Globus pallidus (tissue), 1 donor: ENCODE measurements at places on chromosomes 7 and 10.

DNA sequence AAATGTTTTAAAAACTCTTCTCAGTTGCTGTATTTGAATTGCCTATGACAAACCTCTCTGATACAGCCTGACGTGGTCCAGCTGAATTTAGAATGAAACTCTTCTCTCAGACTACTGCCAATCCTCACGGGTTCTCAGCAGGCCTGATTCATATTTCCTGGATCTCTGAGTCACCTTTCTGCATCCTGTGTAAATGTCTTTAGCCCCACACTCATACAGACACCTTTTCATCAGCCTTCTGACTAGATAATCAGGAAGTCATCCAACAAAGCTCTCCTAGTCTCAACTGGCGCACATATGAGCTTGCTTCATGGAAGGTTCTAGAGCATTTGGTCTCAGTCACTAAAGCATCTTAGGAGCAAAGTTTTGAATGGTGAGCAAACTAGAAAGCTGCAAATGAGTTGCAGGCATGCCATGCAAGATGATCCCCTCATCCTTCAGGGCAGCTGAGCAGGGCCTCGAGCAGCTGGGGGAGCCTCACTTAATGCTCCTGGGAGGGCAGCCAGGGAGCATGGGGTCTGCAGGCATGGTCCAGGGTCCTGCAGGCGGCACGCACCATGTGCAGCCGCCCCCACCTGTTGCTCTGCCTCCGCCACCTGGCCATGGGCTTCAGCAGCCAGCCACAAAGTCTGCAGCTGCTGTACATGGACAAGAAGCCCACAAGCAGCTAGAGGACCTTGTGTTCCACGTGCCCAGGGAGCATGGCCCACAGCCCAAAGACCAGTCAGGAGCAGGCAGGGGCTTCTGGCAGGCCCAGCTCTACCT is 182.8 kb downstream of the ARHGAP12 start:
- no peak for DNase-seq

- no peak for DNase-seq
Measured at GRCh38 chr10:91410638-91411371, 661 bp downstream of the HECTD2 start.

DNA sequence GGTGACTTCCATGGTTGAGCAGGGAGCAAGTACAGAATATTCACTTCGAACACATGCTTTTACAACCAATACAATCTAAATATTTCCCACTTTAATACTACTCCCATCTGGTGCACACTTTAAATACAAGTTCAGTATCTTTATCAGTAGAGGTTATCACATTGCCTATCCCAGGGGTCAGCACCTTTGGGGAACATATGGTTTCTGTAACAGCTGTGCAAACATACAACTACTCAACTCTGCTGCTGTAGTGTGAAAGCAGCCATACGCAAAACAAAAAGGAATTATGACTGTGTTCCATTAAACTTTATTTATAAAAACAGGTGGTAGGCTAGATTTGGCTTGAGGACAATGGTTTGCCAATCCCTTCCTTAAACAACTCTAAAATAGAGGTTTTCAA is 157.5 kb downstream of the XPNPEP1 start:
- no peak for DNase-seq

GRCh38 chr10:95573964-95574604 is 12.9 kb upstream of the SORBS1 start:
- DNase-seq: no peak

GRCh38 chr7:100827330-100828226 is at the start of gene EPHB4:
Gene EPHB4, minus strand, starts transcription at chr7:100827523. Its CDS starts 493 bp downstream, at chr7:100827030.
- DNase-seq: no peak

DNA sequence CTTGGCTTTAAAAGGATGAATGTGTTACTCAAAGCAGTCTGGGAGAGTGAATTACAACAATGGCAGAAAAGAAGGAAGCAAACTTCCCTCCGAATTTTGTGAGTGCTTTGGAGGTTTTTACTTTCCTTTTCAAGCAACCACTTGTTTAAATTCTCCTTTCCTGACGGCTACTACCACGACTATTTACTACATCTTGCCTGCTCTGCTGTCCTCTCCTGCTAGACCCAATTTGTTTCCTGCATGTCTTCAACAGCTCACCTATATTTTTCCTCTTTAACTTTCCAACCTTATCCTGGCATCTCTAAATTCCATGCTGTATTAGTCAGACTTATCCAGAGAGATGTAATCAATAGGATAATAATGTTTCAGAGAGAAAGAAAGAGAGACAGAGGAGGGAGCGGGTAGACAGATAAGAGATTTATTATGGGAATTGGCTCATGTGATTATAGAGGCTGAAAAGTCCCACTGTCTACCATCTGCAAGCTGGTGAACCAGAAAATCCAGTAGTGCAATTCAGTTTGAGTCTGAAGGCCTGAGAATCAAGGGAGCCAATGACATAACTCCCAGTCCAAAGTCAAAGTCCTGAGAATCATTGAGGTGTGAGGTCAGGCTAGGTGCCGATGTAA is 42.8 kb upstream of the SLC13A1 start:
- no peak for DNase-seq

DNA sequence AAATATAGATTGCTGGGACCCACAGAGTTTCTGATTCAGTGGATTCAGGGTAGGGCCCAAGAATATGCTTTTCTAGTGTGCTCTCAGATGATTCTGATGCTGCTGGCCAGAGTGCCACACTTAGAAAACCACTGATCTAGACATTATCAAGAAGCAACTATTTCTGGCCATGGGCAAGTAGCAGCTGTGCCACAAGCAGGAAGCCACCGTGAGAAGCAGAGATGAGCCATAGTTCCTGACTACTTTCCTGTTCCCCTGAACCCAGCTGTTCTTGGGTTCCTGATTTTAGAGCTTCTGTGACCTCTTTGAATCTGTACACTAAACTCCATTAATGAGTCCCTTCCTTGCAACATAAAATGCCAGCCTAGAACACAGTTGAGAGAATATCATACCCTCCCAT is 38.1 kb upstream of the PIK3AP1 start:
- peak; percentile 26 for DNase-seq

DNA sequence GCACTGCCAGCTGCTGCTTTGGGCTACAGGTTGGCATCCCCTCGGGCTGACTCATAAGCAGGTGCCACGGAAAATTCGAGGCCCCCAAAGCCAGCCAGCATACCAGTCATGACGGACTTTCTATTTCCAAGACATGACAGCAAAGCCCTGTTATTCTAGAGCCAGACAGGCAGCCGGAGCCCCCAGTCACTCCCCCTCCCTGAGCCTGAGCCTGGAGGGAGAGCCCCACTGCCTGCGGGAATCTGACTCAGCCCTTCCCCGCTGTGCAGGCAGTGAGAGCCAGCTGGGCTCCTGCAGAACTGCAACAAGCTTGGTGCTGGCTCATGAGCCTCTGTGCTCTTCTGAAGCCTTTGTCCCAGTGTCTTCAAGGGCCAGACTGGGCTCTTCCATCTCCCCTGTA is 15.8 kb downstream of the BTBD16 start:
- DNase-seq: peak; percentile 67

- peak; percentile 41 for DNase-seq
Measured at GRCh38 chr10:12299222-12299965, 50.0 kb upstream of the CAMK1D start.

- DNase-seq: no peak
Measured at GRCh38 chr10:101283762-101284100, 54.5 kb upstream of the LBX1 start.

DNA sequence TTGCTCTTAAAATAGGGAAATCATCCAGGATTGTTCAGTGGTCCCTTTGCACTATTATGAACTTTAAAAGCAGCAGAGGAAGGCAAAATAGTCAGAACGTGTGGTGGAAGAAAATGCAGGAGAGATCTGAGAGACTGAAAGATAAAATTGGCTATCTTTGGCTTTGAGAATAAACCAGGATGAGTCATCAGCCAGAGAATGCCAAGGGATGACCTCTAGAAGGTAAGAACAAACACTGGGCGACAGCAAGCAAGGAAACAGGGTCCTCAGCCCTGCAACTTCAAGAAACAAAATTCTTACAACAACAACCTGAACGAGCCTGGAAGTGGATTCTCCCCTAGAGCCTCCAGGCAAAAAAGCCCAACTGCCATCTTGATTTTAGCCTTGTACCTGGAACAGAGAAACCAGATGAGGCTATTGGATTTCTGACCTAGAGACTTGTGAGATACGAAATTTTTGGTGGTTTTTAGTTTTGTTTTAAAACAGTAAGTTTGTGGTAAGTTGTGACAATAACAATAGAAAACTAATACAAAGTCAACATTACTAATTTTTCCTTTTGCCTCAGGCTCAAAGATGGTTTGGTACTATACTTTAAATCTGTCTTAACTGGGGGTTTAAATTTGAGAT is 130.2 kb upstream of the CNTNAP2 start:
- DNase-seq: no peak

DNA sequence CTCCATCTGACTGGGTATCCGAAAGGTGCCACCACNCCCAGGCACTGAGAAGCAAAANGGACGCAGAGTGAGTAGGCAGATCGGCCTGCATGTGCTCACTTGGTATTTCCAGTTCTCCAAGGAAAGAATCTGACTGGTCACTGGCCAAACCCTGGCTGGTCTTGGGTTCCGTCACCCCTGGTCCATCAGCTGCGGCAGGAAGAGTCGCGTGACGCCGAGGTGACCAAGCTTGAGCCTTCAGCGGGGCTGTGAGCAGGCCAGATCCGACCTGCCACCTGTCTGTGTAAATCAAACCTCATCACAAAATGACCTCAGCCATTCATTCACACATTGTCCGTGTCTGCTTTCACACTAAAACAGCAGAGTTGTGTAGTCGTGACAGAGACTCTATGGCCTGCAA is 28.8 kb upstream of the CHST15 start:
- no peak for DNase-seq

GRCh38 chr7:36896418-36896817 is 172.1 kb upstream of the AOAH start:
- DNase-seq: no peak

- DNase-seq: no peak
Measured at GRCh38 chr10:62023329-62023728, 121.8 kb downstream of the ARID5B start.

DNA sequence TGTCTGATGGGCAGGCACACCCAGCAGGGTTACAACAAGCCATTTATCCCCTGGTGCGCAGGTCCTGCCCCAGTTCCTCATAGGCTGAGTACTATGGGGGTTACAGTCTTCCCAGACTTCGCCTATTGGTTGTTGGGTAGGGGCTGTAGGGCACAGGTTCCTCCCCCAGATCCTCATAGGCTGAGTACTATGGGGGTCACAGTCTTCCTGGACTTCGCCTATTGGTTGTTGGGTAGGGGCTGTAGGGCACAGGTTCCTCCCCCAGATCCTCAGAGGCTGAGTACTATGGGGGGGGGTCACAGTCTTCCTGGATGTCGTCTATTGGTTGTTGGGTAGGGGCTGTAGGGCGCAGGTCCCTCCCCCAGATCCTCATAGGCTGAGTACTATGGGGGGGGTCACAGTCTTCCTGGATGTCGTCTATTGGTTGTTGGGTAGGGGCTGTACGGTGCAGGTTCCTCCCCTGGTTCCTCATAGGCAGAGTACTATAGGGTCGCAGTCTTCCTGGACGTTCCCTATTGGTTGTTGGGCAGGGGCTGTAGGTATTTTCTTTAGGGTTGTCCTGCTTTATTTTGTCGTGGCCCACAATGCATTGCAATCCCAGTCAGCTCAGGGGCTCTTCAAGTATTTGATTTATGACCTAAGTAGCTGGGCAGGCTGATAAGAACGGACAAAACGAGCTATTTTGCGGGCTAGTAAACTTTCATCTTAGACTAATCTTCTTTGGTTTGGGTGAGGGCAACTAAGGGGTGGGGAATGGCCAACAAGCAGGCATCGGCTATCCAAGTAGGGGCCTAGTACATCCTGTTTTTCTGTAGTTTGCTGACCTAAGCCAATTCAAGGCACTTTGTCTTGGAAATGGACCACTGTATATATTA is 3.4 kb downstream of the LRRC27 start:
- DNase-seq: peak; percentile 66

DNA sequence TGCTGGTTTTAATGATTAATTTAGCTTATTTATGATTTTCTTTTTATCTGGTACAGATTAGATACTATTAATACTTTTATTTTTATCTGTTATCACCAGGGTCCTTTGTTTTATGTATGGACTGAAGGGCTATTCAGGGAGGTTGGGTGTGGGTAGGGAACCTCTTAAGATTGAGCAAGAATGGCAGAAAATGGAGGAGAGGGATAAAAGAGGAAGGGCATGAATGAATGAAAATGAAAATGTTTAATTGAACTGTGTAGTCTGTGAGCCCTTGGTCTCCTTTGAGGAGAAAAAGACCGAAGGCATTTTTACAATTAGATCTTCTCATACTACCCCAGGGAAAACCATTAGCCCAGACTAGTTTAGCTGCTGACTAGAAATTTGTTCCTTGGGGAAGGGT is 93.1 kb downstream of the CDK14 start:
- DNase-seq: no peak

DNA sequence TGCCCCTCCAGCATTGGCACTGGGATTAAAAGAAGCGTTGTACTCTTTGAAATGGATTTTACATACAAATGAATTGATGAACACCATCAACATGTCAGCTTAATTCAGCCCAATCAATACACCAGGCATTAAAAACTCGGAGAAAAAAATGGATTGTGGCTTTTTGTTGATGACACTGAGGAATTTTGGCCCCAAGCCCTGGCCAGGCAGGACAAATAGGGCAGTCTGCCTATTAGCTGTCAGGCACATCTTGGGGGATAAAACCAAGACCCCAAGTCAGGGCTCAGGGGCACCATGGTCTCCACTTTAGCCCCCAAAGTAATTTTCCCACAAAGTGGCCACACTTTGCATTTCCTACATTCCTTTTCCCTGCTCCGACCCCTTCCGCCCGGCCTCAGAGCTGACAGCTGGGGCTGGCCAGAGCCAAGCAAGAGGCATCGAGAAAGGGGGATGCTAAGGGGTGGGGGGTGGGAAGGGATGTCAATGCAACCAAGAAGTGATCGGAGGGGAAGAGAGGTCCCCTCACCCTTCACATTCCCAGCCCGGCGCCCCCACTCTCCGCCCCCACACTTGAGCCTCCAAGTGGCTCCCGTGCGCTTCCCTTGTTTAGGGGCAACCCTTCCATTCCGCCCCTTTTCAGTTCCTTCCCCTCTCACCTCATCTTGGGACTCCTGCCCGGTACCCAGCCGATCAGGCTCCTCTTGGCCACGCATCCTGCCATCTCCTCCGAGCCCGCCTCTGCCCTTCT is 711 bp downstream of the HIP1 start:
- peak; percentile 60 for DNase-seq

GRCh38 chr7:75033826-75034225 is 39.8 kb downstream of the RCC1L start:
- DNase-seq: no peak

- no peak for DNase-seq
Measured at GRCh38 chr7:125773113-125773785, 843.6 kb upstream of the POT1 start.

DNA sequence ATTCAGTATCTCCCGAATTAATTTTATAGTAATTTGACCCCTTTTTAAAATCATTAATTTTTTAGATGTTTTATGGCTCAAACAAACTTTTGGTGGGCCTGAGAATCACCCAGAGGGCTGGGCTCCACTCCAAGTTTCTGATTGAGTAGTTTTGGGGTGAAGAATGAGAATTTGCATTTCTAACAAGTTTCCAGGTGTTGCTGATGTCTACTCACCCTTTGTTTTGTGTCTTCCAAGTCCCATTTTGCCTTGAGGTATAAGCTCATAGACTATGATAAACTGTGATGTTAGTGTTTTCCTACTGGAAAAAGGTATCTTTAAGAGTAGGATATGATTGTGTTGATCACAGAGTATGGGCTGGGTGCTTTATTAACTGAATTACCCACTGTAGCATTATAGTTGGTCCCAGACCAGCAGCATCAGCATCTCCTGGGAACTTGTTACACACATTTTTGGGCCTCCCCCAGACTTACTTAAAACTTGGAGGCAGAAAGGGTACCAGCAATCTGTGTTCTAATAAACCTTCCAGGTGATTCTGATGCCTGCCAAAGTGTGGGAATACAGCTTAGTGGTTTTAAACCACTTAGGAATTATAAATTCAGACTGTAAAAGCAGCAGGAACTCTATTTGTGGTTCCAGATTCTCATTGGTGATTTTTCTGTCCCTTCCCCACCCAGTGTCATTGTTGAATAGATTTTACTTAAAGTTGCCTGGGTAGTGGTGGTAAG is 19.1 kb downstream of the ZNRF2 start:
- DNase-seq: no peak
